ENCODE measurements at places on chromosomes 6 and 20.

DNA sequence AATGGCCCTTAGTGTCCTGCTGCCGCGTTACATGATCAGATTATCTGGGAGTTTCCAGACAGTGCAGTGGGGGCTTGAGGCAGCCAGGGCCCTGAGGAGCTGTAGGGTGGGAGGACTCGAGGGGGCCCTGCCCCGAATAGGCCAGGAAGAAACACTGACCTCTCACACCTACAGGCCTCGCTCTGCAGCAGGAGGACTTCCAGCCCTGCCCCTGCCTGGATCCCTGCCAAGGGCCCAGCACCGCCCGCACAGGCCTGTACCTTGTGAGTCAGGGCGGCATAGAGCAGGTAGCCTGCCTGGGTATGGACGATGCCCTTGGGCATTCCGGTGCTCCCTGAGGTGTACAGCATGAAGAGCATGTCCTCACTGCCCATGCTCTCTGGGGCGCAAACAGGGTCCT, 30.1 kb upstream of the APMAP start:
- no peak for DNase-seq

- DNase-seq = no peak
These were observed 53.5 kb upstream of the BTN3A2 start for GRCh38 chr6:26311385-26312095.

DNA sequence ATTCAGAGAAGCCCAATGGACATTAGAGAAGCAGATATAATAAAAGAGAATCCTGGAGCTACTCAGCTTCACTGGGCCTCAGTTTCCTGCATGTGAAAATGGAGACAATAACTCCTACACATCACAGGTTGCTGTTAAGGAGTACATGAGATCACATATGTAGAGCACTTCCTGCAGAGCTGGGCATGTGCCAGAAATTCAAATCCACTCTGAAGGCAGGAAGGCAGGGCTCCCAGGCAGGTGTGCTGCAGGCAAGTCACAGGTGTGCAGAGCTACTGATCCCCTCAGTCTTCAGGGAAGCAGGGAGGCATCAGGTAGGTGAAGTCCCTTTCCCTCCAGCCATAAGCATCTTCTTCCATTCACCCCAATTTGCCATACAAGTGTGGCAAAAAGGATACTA, 48.0 kb downstream of the DST start:
- DNase-seq = no peak

GRCh38 chr6:131636880-131637792, at the start of gene ENPP3:
Gene ENPP3, plus strand, starts transcription at chr6:131637302. Its CDS starts 83 bp downstream, at chr6:131637385.
- DNase-seq = no peak

DNA sequence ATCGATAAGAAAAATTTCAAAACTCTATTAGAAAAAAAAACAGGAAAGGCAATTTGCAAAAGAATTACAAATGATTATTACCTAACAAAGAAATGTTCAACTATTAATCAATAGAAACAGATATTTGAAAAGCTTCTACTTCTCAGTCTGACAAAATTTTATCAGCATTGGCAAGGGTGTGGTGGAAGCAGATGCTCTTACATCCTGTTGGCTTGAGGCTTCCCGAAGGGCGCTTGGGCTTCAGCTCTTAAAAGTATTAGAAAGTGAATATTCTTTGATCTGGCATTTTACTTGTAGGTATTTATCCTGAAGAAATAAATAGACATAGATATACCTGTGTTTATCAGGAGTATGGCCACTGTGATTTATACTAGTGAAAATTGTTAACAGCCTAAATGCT, 38.7 kb downstream of the SLC35D3 start:
- DNase-seq = no peak

- no peak for DNase-seq
These were observed 4.5 kb downstream of the SUN5 start for GRCh38 chr20:32999603-33000250.
